ENCODE measurements at places on chromosomes 3 and 15.

- no peak for DNase-seq
Measured at GRCh38 chr15:50624616-50625168, 61.9 kb downstream of the TRPM7 start.

- DNase-seq: no peak
Measured at GRCh38 chr3:10189557-10190354, 25.0 kb downstream of the IRAK2 start.

GRCh38 chr3:126552688-126553283, 5.9 kb downstream of the C3orf22 start:
- no peak for DNase-seq

- DNase-seq: no peak
Measured at GRCh38 chr3:14832975-14833722, 14.4 kb downstream of the FGD5 start.

- no peak for DNase-seq
Measured at GRCh38 chr15:63492541-63493077, 11.8 kb upstream of the USP3 start.

GRCh38 chr3:193509103-193509965, 45.4 kb downstream of the ATP13A4 start:
- no peak for DNase-seq

GRCh38 chr15:71473751-71474150, 336.6 kb upstream of the NR2E3 start:
- DNase-seq: no peak

- DNase-seq: no peak
Measured at GRCh38 chr15:78004919-78005634, 72.4 kb downstream of the TBC1D2B start.

- no peak for DNase-seq
Measured at GRCh38 chr3:30269751-30270445, 336.5 kb upstream of the TGFBR2 start.

- no peak for DNase-seq
Measured at GRCh38 chr3:192881159-192881786, 36.4 kb downstream of the MB21D2 start.

DNA sequence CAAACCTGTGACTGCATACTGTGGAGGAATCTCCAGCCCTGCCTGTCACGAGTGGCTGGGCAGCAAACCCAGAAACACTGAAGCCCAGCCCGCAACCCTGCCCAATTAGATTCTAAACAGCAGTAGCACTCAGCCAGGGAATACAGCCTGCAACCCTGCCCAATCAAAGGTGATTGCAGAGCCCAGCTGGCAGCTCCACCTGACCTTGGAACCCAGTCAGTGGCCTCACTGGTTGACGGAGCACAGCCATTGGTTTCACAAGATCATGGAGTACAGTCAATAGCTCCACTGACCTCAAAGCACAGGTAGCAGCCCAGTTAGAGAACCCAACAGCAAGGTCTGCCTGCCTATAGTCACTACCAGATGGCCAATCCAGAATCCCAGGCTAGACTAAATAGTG, 35.2 kb upstream of the MYLK start:
- DNase-seq: no peak

DNA sequence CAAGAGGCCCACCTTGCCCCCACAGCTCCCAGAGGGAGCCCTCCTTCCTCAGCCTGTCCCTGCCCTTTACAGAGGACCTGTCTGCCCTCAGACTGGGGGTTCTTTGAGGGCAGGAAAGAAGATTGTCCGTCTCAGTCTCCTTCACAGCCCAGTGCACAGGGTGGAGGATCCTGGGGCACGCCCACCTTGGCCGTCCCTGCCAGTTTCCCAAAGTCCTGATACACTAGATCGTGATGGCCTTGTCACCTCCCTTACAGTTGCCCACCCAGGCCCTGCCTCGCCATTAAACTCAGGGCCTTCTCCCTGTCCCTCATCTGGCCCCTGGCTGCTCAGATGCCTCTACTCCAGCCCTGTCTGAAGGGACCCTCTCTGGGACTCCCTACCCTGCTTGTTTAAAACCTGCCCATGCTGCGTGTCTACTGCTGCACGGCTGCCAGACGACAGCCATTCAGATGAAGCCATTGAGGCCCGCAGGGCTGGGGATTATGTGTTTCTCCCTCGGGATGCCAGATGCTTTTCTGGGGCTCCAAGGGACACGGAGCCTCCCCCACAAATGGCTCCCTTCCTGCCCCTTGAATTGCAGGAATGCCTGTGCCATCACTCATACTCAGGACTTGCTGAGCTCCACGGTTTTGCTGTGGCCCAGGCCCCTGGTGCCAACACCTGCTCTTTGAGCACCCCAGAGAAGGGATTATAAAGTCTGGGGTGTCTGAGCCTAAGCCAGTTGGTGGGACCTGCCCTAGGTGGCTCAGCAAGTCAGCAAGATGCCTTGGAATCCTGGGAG, 27.8 kb downstream of the ACSBG1 start:
- DNase-seq: no peak

- no peak for DNase-seq
Measured at GRCh38 chr3:15623535-15624440, 22.2 kb downstream of the BTD start.

- DNase-seq: no peak
Measured at GRCh38 chr3:101038393-101038792, 45.2 kb upstream of the ABI3BP start.

Measured in stimulated activated CD4-positive, alpha-beta T cell treated with anti-CD3 and anti-CD28 coated beads, TNF-alpha, amount 100 ng/mL, for 24 hours (primary cell).